ENCODE measurements at places on chromosomes 12 and 14.

DNA sequence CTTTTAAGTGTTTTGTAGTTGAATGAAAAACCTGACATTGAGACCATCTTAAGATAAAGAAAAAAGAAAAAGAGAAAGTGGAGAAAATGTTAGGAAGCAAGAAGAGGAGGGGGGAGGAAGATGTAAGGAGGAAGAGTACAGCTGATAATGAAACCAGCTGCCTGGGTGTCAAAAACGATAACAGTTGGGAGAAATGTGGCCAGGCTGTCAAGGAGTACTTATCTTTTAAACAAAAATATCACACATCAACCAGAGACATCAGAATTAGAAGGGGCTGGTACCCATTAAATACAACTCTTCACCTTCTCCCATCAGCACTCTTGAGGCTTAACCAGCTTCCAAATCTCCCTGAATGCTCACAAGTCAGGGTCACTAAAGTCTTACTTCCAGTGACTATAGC, 4.5 kb downstream of the SLC11A2 start:
- no peak for DNase-seq

- no peak for DNase-seq
Measured at GRCh38 chr12:57143454-57143853, 4.0 kb downstream of the LRP1-AS start.

DNA sequence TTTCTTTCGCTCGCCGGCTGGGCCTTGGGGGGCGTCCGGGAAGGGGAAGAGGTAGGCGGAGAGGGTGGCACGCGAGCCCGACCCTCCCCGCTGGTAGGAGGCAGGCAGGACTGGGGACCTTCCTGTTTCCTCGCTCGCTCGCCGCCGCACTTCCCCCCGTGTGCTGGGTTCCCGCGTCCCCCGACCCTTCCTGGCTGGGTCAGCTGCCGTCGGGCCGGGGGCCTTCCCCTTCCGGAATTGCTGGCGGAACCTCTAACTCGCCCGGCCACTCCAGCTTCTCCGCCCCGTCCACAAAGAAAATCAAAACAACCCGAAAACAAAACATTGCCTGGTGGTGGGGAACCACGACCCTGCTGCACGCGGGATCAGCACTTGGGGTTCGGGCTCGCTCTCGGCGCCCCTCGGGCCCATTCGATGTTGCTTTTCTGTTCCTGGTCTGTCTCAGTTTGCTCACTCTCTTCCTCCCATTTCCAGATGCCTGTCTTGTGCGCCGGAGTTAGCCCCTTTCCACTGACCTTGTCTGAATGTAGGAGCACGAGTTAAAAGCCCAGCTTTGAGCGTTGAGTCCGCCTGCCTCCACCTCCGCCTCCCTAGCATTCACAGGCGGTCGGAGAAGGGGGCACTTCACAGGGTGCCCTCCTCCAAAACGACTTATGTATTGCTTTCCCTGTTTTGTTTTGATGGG, 581 bp downstream of the PAPOLA start:
- DNase-seq, result peak; percentile 23

DNA sequence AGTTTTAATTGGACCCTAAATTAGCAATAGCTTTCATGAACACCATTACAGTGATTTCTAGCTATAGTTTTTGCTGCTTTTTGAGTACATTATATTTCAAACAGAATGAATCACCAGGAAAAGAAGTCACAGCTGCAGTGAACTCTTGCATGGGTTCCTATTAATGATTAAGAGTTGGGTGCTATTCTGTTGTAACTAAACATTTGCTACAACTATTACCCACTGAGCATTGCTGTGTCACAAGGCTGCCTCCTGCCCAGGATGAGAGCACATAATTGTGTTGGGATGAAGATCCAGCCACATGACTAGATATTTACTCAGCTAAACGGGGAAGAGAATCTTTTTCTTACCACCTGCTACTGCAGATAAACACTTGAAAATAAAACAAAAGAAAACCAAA, 152.7 kb downstream of the GXYLT1 start:
- DNase-seq, result no peak

GRCh38 chr12:132419631-132420246, 70.2 kb upstream of the FBRSL1 start:
- no peak for DNase-seq

GRCh38 chr14:55892906-55893305, 225.3 kb upstream of the PELI2 start:
- no peak for DNase-seq

DNA sequence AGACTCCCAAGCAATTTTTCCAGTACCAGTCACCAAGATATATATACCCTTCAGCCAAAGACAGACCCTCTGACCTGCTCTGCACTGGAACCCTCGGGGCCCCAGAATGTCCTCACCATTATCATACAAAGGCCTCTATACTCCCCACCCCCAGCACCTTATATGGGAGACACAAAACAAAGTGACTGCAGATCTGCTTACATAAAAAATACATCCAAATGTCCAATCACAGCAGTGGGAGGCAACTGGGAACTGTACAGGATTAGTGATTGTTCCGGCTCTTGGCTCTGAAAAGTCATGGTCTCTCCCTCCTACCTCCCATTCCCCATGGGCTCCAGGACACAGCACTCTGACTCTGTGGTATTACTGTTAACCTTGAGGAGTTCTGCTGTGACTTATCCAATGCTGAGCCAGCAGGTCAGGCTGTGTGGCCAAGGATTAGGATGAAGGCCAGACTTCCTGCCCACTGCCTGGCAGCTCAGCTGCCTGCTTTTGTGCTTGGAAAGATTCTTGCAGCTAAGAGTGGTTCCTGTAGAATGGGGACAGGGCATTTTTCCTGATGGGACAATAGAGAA, 13.7 kb downstream of the OXA1L start:
- no peak for DNase-seq

DNA sequence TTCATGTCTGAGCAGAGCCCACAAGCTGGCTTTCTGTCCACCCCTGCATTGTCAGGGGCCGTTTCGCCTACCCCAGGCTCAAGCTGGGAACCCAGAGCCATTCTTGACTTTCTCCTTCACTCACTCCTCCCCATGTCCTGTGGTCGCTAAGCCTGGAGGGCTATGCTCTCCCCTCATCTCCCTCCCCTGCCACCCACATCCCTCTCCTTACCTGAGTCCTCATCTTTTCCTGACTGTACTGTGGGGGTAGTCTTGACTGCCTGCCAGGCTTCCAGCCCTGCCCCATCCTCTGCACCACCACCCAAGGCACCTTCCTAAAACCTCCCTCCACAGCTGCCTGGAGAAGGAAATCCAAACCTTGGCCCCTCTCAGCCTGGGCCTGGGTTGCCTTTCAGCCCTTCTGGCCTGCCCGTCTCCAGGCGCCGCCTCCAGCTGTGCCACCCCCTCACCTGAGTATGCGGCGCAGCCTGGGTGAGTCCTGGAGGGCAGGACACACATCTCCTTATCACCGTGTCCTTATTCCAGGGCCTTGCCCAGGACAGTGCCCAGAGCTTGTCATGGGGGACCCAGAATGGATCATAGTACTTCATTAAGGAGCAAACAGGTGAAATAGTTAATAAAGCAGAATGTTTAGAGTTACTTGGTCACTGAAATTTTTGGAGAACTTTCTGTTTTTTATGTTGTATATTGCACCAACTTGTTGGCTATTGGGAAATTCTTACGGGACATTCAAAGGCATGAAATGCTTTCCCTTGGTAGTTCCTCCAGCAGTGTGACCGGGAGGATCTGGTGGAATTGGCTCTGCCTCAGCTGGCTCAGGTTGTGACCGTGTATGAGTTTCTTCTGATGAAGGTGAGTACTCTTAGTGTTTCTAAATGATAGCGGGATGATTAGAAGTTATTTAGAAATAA, 14.5 kb downstream of the ZNF839 start:
- no peak for DNase-seq

All from neuronal stem cell (in vitro differentiated cells).